ENCODE measurements at places on chromosomes 6 and 20.

- no peak for DNase-seq
These were observed 130.7 kb downstream of the LRFN2 start for GRCh38 chr6:40456390-40457013.

GRCh38 chr6:152981989-152982903 lies 595 bp downstream of the FBXO5 start:
- DNase-seq = no peak

GRCh38 chr6:35181933-35182612 lies 31.7 kb upstream of the SCUBE3 start:
- DNase-seq = no peak

- no peak for DNase-seq
These were observed 59.7 kb downstream of the TFAP2A start for GRCh38 chr6:10355115-10355702.

- no peak for DNase-seq
These were observed 267.9 kb upstream of the CITED2 start for GRCh38 chr6:139642346-139642745.

- DNase-seq = no peak
These were observed 137.6 kb downstream of the ZDHHC14 start for GRCh38 chr6:157518397-157519250.
